H1 (cell line): ENCODE measurements at places on chromosomes 4 and X.
A peak's percentile ranks its signal among the peaks of the same experiment; 100 is the strongest.

DNA sequence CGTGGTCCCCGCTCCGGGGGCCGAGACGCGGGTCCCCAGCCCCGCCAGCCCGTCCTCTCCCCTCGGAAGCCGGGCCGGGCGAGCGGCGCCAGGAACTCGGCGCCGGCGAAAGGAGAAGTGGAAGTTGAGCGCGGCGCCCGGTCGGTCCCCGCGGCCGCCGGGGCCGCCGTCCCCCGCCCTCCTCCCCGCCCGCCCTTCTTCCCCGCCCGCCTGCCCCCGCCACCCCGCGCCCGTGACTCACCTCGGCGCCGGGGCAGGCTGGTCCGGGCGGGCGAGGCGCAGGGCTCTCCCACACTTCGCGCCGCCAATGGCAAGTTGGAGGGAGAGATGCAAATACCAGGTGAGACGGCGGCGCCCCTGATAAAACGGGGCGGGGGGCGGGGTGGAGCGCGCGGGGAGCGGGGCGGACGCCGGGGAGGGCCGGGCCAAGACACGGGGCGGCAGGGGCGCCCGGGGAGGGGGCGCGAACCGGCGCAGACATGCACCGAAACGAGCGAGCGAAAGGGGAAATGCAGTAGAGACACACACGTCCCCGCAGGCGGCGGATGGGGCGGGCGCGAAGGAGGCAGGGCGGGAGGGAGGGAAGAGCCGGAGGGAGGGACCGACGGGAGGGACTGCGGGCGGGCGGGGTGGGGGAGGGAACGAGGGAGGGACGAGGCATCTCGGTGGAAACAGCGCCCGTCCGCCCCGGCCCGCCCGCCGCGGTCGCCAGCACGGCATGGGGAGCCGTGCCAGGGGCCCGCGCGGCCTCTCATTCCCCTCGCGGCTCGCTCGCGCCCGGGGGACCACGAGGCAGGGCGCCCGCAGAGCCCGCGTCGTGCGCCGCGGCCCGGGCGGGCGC, at the start of gene ELF4:
Gene ELF4, minus strand, starts transcription at position 119 of the 841 bp plus-strand sequence. CDS start 29,167 bp downstream, outside the sequence.
- no peaks in the 10 kb centered on the region for H3K36me3 ChIP-seq
- H3K27me3 ChIP-seq: peaks cover 37% of the 10 kb centered on the region
- DNase-seq: no peak
- H3K27ac ChIP-seq: no peak within 1 kb of the TSS

GRCh38 chr4:53424280-53424679, 46.8 kb downstream of the FIP1L1 start:
- H3K4me3 ChIP-seq: no peak overlapping the region
- no peaks in the 10 kb centered on the region for H3K36me3 ChIP-seq
- no peaks in the 10 kb centered on the region for H3K4me1 ChIP-seq
- H3K27me3 ChIP-seq: no peaks in the 10 kb centered on the region

- H3K4me3 ChIP-seq: no peak overlapping the region
- H3K27me3 ChIP-seq: no peaks in the 10 kb centered on the region
- DNase-seq: no peak
- no peak overlapping the region for H3K27ac ChIP-seq
Observed at GRCh38 chr4:38601244-38601915, 62.6 kb upstream of the KLF3 start.

- no peaks in the 10 kb centered on the region for H3K4me1 ChIP-seq
- DNase-seq: no peak
- H3K36me3 ChIP-seq: no peaks in the 10 kb centered on the region
- no peak overlapping the region for H3K27ac ChIP-seq
Observed at GRCh38 chrX:30340753-30341152, 31.6 kb upstream of the NR0B1 start.

DNA sequence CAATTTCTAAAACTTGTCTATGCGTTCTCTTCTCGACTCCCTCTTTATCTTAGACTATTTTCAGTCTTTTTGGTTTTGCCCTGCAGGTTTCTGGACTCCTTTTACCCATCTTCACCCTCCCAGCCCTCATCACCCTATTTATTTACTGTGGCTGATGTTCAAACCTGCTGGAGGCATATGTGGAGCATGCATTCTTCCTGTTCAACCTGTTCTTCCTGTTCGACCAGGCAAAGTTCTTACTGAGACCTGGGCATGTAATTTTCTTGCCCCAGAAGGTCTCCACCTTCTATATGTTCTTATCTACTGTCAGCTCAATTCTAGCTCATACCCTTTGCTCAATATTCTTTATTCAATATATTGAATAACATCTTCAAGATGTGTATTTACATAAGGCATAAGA, 69.4 kb upstream of the AGA start:
- H3K27ac ChIP-seq: no peak overlapping the region
- no peak for DNase-seq
- no peaks in the 10 kb centered on the region for H3K4me1 ChIP-seq
- no peaks in the 10 kb centered on the region for H3K27me3 ChIP-seq

- H3K27me3 ChIP-seq: no peaks in the 10 kb centered on the region
- no peak for DNase-seq
- no peaks in the 10 kb centered on the region for H3K36me3 ChIP-seq
- H3K4me3 ChIP-seq: no peak overlapping the region
- no peak overlapping the region for H3K27ac ChIP-seq
Observed at GRCh38 chr4:6420036-6420435, 52.4 kb downstream of the PPP2R2C start.

DNA sequence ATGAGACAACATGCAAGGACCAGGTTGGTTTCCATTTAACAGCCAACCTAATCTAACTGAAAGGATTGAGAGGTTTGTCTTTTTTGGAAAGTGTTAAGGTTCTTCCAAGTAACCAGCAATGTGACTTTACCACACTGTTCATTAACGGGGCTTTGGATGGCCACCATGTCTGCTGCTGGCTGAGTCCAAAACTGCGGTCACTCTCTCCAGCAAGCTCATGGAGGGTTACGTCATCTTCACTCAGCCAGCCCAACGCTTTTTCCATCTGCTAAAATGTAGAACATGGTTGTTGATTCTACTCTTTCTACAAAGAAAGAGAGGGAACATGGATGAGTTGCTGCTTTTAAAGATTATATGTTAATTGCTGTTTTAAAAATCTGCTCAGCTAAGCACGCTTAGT, 11.0 kb downstream of the PKD2 start:
- DNase-seq: no peak
- no peaks in the 10 kb centered on the region for H3K27me3 ChIP-seq
- no peaks in the 10 kb centered on the region for H3K4me1 ChIP-seq
- H3K4me3 ChIP-seq: no peak overlapping the region

DNA sequence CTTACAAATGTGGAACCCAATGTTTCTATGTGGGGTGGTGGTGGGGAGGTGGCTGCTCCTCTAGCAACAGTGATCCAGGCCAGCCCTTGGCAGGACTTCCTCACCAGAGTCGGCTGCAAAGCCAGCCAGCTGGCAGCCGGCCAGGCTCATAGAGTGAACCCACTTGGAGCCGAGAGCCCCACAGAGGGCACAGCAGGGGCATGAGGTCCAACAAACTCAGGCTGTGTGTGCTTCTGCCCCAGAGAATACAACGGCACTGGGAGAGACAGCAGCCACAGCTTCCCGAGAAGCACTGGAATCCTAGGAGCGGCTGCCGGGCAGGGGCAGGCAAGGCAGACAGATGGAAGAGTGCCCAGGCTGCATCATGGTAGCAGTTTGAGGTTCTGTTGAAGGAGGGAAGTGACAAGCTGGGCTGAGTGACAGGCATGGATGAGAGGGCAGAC, 23.5 kb upstream of the SOWAHD start:
- H3K27ac ChIP-seq: no peak overlapping the region
- H3K4me1 ChIP-seq: no peaks in the 10 kb centered on the region
- no peaks in the 10 kb centered on the region for H3K27me3 ChIP-seq
- DNase-seq: no peak
- no peaks in the 10 kb centered on the region for H3K36me3 ChIP-seq

DNA sequence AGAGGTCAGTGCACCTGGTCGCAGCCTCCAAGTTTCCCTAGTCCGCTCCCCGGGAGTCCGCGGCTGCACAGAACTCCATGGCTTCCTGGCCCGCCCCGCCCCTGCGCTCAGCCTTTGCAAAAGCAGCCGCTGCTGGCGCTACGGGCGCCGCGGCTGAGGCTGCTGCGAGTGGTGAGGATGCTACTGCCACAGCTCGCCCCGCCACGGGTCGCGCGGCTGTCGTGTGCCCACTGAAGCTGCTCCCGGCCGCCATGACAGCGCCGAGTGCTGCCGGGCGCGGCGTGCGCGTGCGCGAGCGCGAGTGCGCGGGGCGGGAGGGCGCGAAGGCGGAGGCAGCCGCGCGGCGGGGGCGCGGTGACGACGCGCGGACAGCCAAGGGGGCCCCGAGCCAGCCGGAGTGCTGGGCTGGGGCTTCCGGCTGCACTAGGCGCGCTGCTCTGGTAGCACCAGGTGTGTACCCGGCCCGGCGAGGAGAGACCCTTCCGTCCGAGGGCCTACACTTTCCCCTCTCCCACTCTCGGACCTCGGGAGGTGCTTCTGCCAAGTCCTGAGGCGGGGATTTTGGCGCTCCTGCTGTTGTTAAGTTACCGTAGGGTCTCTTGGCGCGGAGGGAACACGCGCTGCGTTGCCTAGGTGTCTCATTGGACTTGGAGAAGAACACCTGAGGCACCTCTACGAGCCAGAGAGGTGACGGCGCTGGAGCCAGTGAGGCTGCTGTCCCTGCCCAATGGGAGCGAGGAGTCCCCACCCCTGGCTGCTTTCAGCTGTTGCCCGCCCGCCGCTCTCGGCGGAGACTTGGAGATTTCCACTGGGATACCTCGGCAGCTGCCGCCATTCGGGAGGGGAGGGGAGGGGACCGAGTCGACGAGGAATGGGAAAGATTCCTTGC, 619 bp upstream of the LRBA start:
- H3K4me1 ChIP-seq: no peaks in the 10 kb centered on the region
- peak; percentile 73 for DNase-seq
- H3K27ac ChIP-seq: peak overlapping the region; percentile 96
- H3K27me3 ChIP-seq: no peaks in the 10 kb centered on the region
- H3K4me3 ChIP-seq: peak overlapping the region; percentile 97
- no peaks in the 10 kb centered on the region for H3K36me3 ChIP-seq

GRCh38 chr4:121358473-121358872, 22.3 kb downstream of the QRFPR start:
- H3K4me1 ChIP-seq: no peaks in the 10 kb centered on the region
- no peak overlapping the region for H3K4me3 ChIP-seq
- no peak overlapping the region for H3K27ac ChIP-seq
- no peak for DNase-seq
- no peaks in the 10 kb centered on the region for H3K27me3 ChIP-seq
- no peaks in the 10 kb centered on the region for H3K36me3 ChIP-seq

DNA sequence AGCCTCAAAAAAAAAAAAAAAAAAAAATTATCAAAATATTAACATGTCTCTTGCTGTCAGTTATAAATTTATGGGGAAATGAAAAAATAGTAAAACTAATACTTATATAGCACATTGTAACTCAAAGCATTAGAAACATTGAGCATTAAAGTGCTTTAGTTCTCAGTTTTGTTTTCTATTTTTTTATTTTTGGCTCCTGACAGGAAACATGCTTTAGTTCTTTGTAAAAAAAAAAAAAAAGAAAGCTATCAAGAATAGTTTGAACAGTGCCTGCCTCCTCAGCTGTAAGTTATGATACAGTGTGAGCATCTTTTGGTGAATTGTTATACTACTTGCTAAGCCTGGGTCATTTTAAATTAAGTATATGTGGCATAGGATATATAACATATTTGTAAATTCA, 5.1 kb upstream of the CENPC start:
- no peaks in the 10 kb centered on the region for H3K27me3 ChIP-seq
- no peak for DNase-seq
- H3K27ac ChIP-seq: no peak overlapping the region

DNA sequence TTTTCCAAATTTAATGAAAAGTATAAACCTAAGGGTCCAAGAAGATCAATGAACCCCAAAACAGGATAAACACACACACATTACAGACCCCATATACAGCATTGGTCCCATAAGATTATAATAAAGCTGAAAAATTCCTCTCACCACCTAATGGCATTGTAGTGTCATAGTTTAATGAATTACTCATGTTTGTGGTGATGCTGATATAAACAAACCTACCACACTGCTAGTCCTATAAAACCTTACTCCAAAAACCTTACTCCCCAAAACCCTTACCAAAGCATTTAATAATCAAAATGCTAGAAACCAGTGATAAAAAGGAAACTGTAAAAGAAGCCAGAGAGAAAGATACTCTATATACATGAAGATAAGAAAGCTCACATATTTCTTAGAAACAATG, 148.1 kb upstream of the SH3RF1 start:
- H3K36me3 ChIP-seq: peaks cover under 1% of the 10 kb centered on the region; the same call in 1 of the 2 replicates
- no peak overlapping the region for H3K4me3 ChIP-seq
- H3K27ac ChIP-seq: no peak overlapping the region
- H3K4me1 ChIP-seq: no peaks in the 10 kb centered on the region

DNA sequence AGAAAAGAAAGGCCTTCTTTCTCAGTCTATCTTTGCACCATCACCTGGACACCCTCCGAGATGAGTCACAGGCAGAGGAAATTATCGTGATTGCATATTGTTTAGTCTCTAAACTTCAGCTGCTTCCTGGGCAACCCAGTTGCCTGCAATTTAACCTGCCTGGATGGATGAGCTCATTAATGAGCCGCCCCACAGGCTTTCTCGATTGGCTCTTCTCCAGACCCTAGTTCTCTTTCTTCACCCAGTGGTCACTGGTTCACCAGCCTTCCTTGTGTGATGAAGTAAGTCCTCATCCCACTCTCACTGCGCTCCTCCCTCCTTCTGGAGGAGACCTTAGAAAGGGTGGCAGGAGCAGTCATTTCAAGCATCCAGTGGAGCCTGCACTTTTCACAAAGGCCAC, 94.4 kb downstream of the SOWAHB start:
- H3K27me3 ChIP-seq: no peaks in the 10 kb centered on the region
- no peaks in the 10 kb centered on the region; the same call in 1 of the 2 replicates for H3K36me3 ChIP-seq
- H3K27ac ChIP-seq: no peak overlapping the region

GRCh38 chrX:49106296-49106695, 17.2 kb downstream of the GPKOW start:
- no peak overlapping the region for H3K4me3 ChIP-seq
- no peaks in the 10 kb centered on the region for H3K36me3 ChIP-seq
- H3K27ac ChIP-seq: no peak overlapping the region
- H3K27me3 ChIP-seq: no peaks in the 10 kb centered on the region
- H3K4me1 ChIP-seq: no peaks in the 10 kb centered on the region

- H3K4me3 ChIP-seq: no peak overlapping the region
- DNase-seq: no peak
- no peaks in the 10 kb centered on the region for H3K4me1 ChIP-seq
- H3K27me3 ChIP-seq: no peaks in the 10 kb centered on the region
- no peaks in the 10 kb centered on the region for H3K36me3 ChIP-seq
Observed at GRCh38 chrX:17622331-17622730, 115.0 kb upstream of the SCML1 start.

- no peak overlapping the region for H3K27ac ChIP-seq
- DNase-seq: no peak
- H3K4me1 ChIP-seq: no peaks in the 10 kb centered on the region
Observed at GRCh38 chr4:128303405-128303785, 15.8 kb upstream of the PGRMC2 start.

DNA sequence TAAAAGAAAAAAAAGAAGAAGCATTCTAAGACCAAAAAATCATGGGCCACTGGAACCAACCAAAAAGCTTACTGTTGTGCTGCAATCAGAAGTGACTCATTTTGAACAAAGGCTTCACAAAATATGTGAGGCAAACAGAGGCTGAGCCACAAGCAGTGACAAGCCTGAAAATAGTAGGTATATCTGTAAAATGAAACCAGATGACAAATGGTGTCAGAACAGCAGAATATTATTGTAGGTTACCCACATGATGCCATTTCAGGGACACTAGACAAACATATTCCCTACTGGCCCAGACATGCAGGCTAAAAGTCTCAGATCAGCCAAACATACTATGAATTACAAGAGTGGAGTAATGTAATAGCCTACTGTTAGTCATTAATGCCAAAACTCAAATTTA, 1301.8 kb upstream of the DIAPH2 start:
- no peaks in the 10 kb centered on the region for H3K27me3 ChIP-seq
- H3K4me1 ChIP-seq: no peaks in the 10 kb centered on the region
- H3K4me3 ChIP-seq: no peak overlapping the region
- no peaks in the 10 kb centered on the region for H3K36me3 ChIP-seq
